NCI-H1694 treated with DMSO at 0.1 percent for 48 hours (cell line): ENCODE measurements at places on chromosomes 2 and 18.

DNA sequence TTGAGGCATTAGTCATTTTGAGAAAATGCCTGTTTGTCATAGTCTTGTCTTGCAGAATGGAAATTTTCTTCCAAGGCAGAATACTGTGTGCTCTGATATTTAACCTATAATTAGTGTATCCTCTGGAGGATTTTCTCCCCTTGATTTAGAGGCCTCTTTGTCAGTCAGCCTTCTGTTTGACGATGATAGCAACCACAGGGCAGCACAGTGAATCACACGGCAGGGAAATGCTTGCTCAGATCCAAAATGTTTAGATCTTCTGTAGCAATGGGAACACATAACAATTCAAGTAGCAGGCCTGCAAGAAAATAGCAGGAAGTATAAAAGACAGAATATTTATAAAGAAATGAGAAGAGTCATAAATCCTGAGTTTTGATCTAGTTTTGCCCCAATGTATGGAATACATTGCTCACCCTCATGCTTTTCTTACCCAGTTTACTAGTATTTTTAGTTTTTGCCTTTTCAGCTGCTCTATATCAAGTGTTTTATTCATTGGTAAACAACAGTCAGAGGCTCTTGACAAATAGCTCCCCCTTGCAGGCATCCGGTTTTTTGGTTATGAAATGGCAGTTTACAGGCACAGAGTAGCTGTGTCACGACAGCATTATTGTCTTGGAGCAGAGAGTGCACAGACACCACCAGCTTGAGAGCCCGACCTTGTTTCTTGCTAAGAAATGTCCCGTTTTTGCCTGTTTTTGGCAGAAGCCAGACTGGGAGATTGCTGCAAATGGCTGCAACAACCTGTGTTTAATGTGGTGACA is 185.1 kb downstream of the MYO3B start:
- DNase-seq, result peak; percentile 19

DNA sequence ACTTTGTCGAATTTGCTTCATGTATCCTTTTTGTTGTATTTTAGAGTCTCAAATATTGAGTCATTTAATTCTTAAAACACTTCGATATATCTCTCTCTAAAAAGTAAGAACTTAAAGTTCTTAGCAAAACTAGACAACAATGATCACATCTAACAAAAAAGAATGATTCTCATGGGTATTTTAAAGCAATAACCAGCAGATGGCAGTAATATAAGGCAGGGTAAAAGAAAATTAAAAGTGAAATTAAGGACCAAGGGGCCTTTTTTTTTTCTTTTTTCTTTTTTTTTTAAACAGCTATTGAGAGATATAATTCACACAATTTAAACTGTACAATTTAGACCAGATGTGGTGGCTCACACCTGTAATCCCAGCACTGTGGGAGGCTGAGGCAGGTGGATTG is 9.9 kb upstream of the AOX1 start:
- no peak for DNase-seq

- DNase-seq, result no peak
These were observed 258.6 kb downstream of the CAMKMT start for GRCh38 chr2:44620189-44620990.

DNA sequence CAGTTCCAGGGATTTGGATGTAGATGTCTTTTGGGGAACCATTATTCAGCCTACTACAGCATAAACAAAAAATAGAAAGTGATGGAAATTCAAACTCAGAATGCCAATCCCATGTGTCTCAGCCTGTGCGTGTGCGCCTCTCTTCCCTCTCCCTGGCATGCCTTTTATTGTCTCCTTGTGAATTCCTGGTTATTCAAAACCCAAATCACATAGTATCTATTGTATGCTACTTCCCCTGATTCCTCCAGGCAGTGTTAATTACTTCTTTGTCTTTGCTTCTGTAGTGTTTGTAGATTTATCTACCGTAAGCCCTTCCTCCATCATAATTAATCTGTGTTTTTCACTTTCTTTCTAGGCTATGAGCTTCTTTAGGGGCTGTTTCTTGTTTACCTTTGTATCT is 38.9 kb downstream of the RHBDD1 start:
- no peak for DNase-seq

GRCh38 chr2:182319556-182320505 is 107.0 kb downstream of the PDE1A start:
- peak; percentile 43 for DNase-seq

DNA sequence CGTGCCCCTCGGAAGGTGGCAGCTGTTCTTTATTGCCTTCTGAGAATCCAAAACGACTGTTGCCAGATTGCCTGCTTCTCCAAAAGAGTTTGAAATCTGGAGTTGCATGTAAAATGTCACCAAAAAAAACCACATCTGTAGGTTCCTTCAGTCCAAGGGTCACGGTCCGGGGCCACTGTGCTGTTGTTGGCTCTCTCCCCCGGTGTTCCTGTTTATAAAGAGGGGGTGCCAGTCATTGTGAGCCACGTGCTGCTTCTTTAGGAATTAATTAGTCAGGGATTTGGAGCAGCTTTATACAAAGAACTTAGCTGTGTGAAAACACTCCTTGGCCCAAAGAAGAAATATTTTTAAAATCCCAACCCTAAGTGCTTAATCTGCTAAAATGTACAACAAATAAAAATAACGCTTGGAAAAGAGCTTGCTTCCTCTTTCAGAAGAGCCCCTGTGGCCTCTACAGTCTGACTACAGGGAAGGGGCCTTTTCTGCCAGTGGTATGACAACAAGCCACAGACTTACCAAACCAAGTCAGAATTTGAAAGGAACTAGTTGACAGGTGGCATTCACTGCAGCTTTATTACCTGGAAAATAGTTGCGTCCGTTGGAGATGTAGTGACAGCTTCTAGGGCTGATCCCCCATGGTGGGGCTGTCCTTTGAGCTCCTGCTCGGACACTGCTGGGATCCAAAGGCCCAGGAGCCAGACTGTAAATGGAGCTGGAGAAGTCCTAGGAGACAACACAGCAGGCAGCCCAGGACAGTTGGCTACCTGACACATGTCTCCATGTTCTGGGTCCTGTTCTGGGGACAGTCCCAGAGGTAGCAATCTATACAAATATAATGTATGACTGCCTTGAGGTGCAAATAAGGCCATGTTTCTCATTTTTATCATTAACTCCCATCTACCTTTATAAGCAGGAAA is 84.5 kb upstream of the SLC1A4 start:
- no peak for DNase-seq

- peak; percentile 86 for DNase-seq
These were observed 199.3 kb downstream of the RNF144A start for GRCh38 chr2:7116511-7116910.

GRCh38 chr2:10331027-10331701 is 28.5 kb downstream of the HPCAL1 start:
- peak; percentile 60 for DNase-seq

GRCh38 chr2:240986787-240987411 is 11.5 kb upstream of the SNED1 start:
- no peak for DNase-seq
